ENCODE measurements at places on chromosomes 16 and 17.

GRCh38 chr17:28947639-28948038 is 3.7 kb downstream of the PHF12 start:
- no peak for DNase-seq

DNA sequence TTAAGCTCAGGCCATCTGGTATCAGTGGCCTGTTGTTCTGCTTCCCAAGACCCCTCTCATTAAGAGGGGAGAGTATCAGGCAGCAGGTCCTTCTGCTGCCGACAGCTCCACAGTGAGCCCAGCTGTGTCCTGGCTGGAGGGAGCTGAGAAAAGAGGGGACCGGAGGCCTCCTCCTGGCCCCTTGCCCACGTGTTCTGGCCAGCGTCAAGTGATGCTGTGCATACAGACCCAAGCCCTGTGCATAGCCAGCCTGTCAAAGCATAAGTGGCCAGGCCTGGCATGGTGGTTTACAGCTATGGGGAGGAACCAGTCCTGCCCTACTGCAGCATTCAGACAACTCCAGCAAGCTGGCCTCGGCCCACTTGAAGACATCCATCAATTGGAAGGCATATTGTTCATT is 48.0 kb downstream of the ABCC6 start:
- no peak for DNase-seq

- DNase-seq = no peak
These were observed 107.6 kb upstream of the MED13 start for GRCh38 chr17:62172492-62173291.

DNA sequence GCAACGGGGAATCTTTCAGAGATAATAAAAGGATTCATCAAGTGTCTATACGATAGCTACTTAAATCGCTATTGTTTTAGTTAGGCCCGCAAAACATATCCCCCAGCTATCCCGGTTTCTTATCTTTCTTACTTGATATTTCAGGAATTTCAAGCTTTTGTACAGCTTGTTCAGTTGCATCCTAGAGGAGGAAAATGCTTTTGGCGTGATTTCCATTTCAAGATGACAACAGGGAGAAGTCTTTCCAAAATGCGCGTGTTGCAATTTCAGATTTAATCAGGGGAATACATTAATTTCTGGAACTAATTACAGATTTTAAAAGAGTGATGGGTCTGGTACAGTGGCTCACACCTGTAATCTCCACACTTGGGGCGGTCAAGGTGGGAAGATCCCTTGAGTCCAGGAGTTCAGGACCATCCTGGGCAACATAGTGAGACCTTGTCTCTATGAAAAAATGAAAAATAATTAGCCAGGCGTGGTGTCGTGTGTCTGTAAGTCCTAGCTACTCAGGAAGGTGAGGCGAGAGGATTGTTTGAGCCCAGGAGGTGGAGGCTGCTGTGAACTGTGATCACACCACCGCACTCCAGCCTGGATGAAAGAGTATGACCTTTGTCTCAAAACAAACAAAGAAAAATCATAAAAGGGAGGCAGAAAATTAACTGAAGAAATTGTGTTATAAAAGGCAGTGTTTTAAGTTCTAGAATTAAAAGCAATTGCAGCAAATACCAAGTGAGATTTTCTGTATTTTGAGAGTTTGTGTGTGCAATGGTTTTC is 546.1 kb downstream of the MAF start:
- no peak for DNase-seq

GRCh38 chr17:74544991-74545842 is 698 bp downstream of the CD300C start:
- no peak for DNase-seq

Measured in stimulated activated CD8-positive, alpha-beta memory T cell treated with anti-CD3 and anti-CD28 coated beads, Interleukin-7, amount 100 ng/mL, for 48 hours (primary cell).